ENCODE measurements at places on chromosomes 5 and 9.

DNA sequence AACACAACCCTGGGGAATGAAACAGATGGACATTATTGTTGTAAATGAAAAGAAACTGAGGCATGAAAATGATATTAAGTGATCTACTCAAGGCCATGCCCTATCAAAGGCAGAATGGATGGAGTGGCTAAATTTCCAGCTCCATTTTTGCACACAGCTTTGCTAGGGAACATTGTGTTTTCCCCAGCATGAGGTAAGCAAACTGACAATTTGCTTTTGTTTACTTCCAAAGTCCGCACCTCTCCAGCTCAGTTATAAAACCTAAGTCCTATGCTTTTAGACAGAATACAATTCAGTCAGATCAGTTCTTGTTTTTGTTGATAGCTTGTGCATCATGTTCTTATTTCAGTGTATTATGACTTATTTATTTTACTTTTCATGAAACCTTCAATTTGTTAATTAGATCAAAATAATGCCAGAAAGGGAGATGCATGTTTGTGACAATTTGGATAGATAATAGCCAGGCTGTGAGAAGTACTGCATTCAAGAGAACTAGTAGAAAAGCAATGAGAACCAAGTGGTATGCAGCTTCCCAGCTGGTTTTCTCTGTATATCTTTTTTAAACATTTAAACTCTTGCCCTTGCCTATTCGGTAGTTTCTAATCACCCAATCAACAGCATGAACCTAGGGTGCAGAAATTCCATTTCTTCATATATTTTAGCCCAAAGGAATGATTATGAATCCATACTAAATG lies 380.8 kb downstream of the SPATA31D1 start:
- DNase-seq, result no peak

GRCh38 chr9:123608104-123608503 lies 252.1 kb downstream of the CRB2 start:
- DNase-seq, result no peak

- no peak for DNase-seq
Measured at GRCh38 chr5:159861086-159861485, 55.2 kb upstream of the ADRA1B start.

DNA sequence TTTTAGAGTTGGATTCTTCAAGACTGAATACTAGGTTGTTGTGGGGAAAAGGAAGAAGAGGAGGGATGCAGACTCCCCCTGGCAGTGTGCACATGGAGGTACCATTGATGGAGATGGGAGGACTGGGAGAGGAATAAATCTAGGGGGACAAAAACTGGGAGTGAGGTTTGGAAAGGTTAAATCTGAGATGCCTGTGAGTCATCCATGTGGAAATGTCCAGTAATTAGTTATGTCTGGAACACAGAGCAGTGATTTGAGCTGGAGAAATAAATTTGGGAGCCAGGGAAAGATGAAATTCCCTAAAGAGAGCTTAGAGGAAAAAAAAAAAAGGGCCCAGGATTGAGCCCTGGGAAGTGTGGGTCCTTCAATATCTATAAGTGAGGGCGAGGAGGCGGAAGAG lies 8.0 kb upstream of the CCIN start:
- no peak for DNase-seq

- peak; percentile 11 for DNase-seq
Measured at GRCh38 chr5:64765804-64766504, 2.5 kb downstream of the SREK1IP1 start.

DNA sequence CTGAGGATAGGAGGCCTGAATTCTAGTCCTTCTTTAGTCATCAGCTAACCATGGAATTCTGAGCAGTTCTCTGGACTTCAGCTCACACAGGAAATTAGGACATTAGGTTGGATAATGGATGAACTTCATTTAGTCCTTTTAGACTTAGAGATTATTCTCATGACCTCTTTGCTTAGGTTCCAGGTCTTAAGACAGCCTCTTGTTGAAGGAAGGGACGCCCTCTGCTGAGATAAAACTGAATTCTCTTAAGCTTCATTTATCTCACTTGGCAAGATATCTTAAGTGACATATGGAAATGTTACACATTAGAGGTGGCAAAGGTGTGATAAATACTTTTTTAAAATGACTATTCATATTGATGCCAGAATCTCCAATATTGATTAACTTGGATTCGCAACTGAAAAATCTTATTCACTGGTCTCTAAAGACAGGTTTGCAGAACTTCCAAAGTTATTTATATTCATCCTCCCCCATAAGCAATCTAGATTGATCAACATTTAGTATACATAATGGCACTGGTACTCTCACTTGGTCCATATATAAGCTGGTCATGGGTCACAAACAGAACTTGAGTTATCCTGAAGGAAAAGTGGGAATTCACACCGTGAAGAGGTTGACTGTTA lies 16.9 kb upstream of the ZNF366 start:
- peak; percentile 6 for DNase-seq
